Activated effector memory CD4-positive, alpha-beta T cell treated with Interleukin-2 at 50 U/mL for 16 hours (primary cell): ENCODE measurements at places on chromosomes 11 and 22.
A peak's percentile ranks its signal among the peaks of the same experiment; 100 is the strongest.

GRCh38 chr22:37676736-37677492, 1.5 kb downstream of the LGALS1 start:
- DNase-seq, result peak; percentile 94

DNA sequence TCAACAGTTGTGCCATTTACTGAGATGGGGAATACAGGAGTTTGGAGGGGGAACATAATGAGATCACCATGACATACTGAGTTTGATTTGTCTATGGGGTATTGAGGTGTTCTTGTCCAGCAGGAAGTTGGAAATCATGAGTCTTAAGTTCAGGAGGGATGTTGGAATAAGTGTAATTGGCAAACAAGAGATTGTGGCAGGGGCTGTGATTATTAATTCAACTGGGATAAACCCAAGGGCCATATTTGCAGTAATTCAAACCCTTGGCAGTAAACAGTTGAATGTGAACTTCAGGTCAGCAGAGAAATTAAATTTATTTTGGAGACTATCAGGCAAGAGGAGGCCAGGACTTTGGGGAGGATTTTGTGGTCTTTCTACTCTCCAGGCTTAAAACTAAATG, 33.4 kb downstream of the ADM start:
- DNase-seq, result no peak

GRCh38 chr11:28799316-28799715, 691.1 kb downstream of the METTL15 start:
- DNase-seq, result no peak

- no peak for DNase-seq
Measured at GRCh38 chr22:42432818-42433217, 615 bp upstream of the NFAM1 start.

GRCh38 chr11:96306600-96306932, 36.4 kb downstream of the MAML2 start:
- DNase-seq, result no peak

DNA sequence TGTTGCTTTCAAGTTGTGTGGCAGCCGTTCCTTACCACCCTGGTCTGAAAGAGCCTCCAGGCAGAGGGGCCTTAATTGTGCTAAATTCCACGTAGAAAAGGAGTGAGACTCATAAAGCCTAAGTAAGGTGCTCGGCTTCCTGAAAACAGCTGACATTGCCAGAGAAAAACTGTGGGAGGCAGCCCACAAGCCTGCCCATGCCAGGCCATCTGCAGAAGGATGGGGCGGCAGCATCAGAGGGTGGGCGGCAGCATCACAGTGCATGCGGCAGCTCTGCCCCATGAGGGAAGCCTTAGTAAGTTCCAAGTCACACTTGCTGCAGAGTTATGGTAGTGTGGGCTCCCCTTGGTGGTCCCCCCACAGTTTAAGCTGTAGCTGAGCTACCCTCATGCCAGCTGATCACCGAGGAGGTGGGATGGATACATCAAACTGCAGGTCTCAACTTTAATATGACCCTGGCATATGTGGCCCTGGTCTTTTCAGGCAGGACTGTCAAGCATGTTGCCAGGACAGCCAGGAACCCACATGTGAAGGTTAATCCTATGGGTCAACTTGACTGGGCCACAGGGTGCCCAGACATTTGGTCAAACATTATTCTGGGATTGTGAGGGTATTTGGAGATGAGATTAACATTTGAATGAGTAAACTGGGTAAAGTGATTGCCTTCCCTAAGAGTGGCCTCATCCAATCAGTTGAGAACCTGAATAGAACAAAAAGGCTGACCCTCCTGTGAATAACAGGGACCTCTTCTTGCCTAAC, 3.1 kb upstream of the EIF3F start:
- DNase-seq, result no peak

DNA sequence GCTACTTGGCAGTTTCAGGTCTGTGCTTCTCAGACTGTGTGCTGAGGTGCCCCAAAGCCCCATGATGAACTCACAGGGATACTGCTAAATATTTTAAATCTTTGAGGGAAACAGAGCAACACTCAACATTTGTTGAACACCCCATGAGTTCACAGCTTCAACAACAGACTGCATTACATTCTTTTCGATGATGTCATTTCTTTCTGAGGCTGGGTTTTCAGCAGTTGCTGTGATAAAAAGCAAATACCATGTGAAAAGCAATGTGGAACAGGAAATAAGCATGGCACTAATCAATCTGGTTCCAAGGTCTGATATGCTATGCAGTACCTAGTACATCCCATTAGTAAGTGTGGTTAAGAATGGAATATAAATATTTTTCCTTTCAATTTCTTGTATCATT, 82.7 kb downstream of the RPL27A start:
- DNase-seq, result no peak

DNA sequence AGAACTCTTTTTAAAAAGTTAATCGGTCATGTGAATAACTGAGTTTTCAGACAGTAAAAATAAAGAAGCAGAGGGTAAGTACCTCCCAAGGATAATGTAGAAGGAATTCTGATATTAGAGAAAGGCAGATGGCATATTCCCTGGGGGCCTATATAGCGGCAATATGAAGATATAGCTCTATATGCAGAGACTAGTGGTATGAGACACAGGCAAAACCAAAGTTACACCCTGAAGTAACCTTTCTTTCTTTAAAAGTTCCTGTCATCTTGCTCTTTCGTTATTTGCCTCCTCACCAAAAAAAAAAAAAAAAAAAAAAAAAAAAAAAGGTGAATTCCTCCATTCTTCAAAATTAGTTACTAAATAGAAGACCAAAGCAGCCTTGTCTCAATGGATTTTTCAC, 76.2 kb upstream of the ARHGAP32 start:
- no peak for DNase-seq

DNA sequence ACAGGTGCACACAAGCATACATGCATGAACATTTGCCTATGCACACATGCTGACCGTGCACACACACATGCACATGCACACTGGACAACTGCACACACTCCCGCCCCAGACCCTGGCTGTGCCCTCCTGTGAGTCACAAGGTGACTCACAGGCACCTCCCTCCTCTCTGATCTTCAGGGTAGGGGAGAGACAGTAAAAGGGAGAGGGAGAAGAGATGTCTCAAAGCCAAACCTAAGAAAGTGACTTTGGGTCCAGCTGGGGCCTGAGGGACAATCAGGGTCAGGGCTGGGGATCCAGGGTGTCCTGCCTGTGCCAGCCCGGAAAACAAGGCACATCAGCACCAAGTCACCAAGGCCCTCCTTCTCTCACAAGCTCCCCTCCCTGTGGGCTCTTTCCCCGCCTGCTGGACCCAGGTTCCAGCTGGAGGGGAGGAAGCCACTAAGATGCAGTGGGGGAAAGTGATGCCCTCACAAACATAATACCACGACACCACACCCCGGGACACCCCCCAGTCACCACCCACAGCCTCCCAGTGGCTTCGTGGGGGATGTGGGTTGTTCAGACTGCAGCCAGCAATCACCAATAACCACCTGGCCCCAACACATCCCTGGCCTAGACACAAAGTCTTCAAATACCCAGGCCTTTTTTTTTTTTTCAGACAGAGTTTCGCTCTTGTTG, 39.3 kb downstream of the PDGFB start:
- peak; percentile 26 for DNase-seq

DNA sequence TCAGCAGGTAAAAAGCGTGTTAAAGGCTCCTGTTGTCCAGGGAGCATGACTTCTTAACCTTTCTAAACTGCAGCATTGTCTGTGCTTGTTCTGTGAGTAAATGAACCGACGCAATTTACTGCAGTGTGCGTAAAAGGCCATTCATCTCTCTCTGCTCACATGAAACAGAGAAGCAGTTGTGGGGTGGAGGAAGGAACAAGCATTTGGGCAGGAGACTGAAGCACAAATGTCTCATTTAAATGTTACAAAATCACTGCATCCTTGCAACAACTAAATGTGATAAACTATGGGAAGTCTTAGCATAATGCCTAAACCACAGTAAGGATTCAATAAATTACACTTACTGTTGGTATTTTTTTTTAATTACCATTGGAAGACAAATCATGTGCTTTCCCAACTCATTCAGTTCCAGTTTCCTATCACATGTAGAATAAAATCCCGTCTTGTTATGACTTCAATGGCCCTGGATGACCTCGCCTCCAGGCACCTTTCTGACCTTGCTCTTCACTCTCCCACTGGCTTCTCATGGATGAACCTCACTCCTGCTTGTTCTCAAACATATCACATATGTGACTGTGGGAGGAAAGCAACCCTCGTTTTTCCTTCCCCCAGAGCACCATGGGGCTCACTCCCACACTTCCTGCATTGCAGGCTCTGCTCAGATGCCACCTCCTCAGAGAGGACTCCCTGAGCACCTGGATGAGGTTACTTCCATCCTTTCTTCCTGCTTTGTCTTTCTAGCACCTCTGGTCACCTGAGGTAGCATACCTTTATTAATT, 21.6 kb upstream of the RFPL2 start:
- no peak for DNase-seq

GRCh38 chr22:20019661-20020532, 1.0 kb upstream of the TANGO2 start:
- DNase-seq, result no peak

GRCh38 chr11:122215244-122215992, 99.4 kb upstream of the BLID start:
- no peak for DNase-seq

DNA sequence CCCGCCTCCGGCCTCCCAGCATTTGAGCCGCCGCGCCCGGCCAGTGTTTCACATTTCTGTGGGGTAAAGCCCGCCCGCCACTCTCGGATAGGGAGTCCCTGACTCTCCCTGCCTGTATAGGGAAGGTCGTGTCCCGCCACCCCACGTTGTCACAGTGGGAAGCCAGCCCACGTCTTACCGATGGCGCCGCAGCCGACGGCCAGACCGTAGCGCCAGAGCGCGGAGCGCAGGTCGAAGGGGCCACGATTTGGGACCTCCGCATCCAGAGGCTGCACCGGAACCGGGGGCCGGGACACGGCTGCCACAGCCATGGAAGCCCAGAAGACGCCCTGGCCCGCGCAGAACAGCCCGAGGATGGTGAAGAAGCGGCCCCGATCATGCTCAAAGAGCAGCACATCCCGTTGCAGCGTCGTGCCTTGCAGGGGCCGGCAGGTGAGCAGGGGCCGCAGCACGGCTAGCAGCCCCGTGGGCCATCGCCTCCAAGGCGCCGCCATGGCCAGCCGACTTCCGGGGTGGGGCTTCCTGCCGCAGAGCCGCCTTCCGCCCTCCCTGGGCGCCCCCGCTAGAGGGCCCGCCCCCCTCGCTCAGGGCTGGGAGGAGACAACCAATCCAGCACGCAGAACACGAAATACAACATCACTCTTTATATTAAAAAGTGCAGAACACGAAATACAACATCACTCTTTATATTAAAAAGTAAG, at the start of gene TMEM223:
TSS of gene TMEM223 (minus strand) at position 506 of the 701 bp plus-strand sequence. CDS start at position 494, 12 bp downstream.
- peak; percentile 89 for DNase-seq

DNA sequence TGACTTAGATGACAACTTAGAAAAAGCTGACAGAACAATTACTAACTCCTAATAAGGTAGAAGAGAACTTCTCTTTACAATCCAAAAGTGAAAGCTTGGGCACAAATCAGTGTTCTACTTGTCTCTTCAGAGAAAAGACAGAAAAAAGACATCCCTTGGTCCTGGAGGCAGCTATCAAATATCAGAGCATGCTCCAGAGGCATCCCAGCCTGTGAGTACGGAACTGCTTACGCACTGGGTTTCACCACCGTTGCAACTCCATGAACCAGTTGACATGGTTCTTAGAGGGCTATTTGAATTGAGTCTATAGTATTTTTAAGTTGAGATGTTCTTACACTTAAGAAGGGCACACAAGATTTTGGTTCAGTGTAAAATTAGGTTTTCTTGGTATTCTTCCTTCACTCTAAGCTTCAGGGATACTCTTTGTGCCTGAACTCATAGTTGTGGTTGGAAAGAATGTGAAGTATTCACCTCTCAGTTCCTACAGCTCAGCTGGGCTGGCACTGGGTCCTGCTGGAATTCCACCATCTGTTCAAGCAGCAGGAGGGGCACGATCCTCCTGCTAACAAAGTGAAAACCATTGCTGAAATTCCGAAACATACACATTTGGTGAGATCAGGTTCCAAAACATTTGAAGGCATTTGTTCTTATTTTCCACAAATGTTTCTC, 6.3 kb downstream of the AKIP1 start:
- DNase-seq, result no peak

- DNase-seq, result peak; percentile 87
Measured at GRCh38 chr22:28800308-28801041, at the start of gene XBP1. XBP1 (minus strand) TSS chr22:28800569.

GRCh38 chr22:43162412-43163150, 11.2 kb downstream of the TSPO start:
- DNase-seq, result no peak

DNA sequence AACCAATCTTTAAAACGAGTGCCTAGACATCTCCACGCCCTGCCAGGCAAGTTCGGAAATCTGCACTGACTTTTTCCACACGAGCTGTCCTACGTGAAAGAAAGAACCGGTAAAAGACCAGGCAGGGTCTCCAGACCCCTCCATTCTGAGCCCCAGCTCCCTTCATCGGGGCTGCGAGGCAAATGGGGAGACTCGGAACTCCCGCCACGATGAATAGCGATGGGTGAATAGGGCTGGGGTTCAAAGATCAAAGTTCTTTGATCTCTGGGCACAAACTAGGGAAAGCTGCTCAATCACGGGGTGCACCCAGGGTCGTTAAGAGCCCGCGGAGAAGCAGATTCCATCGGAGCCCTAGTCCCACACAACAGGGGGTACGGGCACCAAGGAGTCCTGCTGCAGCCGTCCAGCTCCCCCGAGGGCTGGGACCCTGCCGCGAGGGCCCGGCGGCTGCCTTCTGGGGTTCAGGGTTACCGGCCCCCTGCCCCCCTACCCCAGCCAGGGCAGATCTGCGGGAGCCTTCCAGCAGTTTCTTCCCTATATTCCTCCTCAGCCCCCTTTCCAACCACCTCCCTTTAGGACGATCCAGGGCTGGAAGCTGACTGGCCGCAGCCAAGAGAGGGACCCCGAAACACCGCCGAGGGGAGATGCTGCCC, 1.1 kb downstream of the LRP4 start:
- DNase-seq, result no peak

DNA sequence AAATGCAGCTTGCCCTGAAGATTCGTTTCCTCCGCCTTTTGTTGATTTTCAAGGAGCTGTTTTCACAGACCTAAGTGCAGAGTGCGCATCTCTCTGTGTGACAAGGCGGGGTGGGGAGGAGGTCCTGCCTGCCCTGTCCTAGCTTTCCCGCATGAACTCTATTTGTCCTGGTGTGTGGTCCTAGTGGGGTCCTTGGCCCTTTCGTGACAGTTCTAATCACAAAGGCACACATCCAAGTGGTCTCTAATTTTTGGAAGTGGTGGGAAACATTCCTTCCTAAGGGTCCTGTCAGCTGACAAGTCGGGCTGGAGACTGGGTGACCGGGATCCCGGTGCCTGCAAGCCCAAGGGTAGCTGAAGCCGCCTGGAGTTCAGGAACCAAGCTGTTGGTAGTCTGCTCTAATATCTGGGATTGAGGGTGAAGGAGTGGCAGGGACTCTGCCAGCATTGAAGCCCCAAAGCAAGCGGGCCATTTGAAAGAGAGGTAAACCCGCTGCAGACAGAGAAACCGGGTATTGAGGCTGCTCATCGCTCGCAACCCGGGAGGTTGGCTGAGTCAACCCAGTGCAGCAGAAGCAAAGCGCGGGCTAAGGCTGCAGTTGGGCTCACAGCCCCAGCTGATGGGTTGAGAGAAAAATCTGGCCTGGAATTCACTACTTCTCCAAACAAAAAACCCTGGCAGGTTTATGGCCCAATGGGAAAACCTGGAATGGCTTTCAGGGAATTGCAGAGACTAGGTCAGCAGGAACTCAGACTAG, 28.1 kb upstream of the FBXO3 start:
- no peak for DNase-seq

GRCh38 chr11:35235936-35236666, 97.1 kb downstream of the CD44 start:
- DNase-seq, result peak; percentile 65
